GM13976 (cell line): ENCODE measurements at places on chromosomes 1 and 21.

DNA sequence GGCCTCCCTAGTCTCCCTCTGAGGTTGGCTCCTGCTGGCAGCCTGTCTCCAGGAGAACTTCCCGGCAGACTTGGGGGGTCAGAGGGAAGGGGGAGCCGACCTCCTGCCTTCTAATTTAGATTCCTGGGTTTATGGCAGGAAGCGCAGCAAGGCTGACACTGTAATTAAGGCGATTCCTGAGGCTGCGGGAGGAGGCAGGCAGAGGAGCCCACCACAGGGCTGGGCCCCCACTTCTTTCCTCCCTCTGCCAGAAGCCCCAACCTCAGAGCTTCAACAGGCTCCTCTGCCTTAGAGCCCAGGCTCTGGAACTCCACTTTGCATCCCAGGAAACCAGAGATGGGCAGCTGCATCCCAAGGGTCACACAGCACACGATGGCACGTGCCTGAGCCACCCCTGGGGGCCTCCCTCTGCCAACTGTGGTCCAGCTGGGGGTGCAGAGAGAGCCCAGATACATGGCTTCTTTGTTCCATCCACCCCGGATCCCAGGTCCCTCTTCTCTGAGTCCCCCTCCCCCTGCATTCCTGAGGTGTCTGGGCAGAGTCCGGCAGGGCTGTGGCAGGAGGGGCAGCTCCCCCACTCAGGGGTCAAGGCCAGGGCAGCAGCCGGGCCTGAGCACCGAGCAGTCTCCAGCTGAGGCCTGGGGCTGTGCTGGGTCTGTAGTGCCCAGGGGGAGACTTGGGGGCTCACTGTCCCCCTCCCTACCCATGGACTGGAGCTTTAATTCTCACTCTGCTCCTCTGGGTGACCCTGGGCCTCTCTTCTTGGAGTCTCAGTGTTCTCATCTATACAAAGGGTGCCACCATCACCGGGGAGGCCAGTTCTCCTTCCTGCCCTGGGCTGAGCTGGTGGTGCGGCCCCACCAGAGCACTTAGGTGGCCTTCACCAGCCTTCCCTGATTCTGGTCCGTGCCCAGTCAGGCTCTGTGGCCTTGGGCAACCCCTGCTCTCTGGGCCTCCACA is 39.4 kb upstream of the FAM131C start:
- DNase-seq = no peak

DNA sequence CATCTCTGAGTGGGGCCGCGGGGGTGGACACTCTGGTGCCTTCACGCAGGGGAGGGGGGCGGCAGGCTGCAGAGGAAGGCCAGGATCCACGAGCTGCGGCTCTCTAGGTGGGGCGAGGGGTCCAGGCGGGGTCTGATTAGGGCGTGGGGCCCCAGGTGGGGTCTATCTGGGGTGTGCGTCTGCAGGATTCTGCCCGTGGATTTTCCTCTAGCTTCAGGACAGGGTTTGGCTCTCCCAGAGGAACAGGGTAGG is 6.3 kb downstream of the JMJD4 start:
- DNase-seq = no peak

GRCh38 chr1:21874328-21874727 is 62.3 kb downstream of the LDLRAD2 start:
- no peak for DNase-seq

GRCh38 chr1:57858740-57859139 is 434.9 kb upstream of the DAB1 start:
- no peak for DNase-seq

DNA sequence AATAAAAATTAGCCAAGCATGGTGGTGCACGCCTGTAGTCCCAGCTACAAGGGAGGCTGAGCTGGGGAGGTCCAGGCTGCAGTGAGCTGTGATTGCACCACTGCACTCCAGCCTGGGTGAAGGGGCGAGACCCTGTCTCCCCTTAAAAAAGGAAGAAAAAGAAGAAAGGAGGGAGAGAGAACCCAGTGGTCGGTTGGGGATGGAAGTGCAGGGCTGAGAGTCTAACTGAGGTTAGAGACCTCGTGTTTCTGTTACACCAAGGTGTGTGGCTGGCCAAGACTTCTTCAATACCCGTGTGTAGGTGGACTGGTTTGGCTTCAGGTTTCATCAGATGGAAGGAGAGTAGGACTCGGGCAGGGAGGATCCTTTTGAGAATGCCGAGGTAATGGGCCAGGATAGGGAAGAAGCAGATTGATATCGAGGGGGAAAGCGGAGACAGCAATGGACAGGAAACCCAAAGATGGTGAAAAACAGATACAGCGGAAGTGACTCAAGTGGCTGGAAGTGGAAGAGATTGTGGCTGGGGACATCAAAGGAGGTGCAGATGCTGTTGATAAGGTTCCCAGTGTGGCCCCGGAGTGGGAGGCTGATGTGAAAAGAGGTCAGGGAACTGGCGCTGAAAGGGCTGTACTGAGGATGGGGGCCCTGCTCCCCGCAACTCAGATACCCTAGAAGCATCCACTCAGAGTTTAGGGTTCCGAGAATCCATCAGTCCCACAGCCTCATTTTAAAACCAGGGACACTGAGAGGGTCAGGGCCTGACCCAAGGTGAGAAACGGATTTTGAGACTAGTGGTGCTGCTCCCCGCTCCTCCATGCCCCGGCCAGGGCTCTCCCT is 681 bp upstream of the UBXN10 start:
- DNase-seq = peak; percentile 69

DNA sequence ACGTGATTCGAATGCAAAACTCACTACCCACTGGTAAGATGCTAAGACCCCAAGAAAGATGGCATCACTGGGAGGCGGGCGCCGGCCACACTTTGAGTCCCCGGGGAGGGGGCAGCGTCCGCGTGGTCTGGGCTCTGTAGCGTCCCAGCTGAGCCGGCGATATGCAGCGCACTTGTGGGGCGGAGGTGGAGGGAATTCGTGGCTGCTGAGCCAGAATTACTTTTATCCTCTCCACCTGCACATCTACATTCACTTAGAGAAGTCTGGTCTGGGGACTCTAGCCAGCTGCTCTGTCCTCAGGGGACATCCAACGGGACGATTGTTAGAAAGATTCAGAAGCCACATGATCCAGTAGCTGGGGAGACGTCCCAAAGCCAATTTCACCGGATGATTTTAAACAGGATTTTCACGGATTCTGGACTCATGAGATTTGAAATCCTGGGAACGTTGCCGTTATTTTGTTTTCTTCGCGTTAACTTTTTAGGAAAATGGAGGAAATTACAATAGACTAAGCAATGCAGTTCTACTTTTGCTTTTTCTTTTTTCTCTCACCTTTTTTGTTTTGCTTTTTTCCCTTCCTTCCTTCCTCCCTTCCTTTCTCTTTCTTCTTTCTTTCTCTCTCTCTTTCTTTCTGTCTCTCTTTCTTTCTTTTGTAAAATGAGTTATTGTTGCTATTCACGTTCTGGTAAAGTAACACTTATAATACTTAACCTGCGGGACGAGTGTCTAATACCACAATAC is 1.3 kb downstream of the JAM2 start:
- peak; percentile 58 for DNase-seq

DNA sequence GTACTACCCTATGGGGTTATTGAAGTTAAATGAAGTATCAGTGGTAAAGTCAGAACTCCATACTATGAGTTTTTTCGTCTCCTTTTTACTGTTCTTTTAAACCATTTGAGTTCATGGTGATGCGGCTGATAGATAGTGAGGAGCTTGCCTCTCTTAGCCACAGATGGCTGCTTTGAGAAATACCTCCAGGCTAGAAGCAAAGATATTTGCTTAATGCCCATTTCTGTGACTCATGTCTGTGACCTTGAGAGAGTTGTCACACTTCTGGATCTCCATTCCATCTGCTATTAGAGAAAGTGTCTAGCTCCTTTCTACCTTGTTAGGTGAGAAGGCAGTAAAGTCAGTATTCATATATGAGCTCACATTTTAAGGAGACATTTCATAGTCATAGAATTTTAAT is 89.5 kb upstream of the PLXNA2 start:
- no peak for DNase-seq

DNA sequence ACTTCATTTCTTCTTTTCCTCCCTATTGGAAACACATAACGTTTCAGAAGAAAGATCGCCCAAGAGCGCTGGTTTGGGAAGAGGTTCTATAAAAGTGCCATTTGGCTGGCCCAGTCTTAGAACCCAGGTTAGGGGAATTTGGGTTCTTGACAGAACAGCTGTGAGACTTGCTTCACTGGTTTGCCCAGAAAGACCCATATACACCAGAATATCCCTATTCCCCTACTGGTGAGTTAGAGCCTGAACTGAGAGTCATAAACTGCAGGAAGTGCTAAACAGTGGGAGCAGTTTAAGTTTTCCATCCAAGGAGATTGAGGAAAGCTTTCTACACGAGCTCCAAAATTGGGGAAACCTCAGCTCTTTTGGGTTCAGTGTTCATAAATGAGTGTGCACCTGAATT is 275.2 kb downstream of the VAV3 start:
- no peak for DNase-seq
